CD14-positive monocyte (primary cell): ENCODE measurements at places on chromosomes 2 and 18. TPM values are rescaled to one million over a fixed set of nuclear protein-coding genes. Genes with fewer than 3 reads are reported as not detected.

Gene SPR
- polyA plus RNA-seq: 12.5 TPM

Gene CYP26B1
- not detected for polyA plus RNA-seq

Gene IL18RAP
- polyA plus RNA-seq: not detected

Gene RAB12
- polyA plus RNA-seq: 4.9 and 22.1 TPM in 2 replicates

Gene LYG2
- polyA plus RNA-seq: not detected

Gene TPGS2
- 50.1 TPM for polyA plus RNA-seq

Gene TRIM43
- not detected for polyA plus RNA-seq

DNA sequence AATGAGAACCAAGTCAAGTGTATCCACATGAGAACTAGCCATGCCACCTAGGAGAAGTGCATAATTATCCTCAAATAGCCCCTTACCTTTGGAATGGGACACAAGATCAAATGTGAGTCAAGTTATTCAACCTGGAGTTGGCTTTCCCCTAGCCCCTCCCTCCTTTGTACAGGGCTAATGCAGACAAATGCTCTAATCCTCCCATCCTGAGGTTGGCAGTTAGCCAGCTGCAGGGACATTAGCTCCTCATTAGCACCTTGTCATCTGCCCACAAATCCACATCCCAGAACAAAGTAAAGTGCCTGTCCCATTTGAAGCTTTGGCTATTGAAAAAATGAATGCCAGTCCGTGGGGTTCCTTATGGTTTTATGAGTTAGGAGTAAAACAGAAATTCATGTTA is 294.1 kb upstream of the FANCL start:
- no peaks in the 10 kb centered on the region for H3K4me1 ChIP-seq
- no peak for DNase-seq

- peaks cover 6% of the 10 kb centered on the region for H3K36me3 ChIP-seq
- H3K4me1 ChIP-seq: no peaks in the 10 kb centered on the region
- DNase-seq: peak; percentile 27
- H3K27ac ChIP-seq: no peak overlapping the region
- no peaks in the 10 kb centered on the region for H3K27me3 ChIP-seq
- no peak overlapping the region for H3K4me3 ChIP-seq
Measured at GRCh38 chr18:74652392-74652988, 54.8 kb downstream of the ZNF407 start.

GRCh38 chr18:75984853-75985252 is 510.2 kb downstream of the ZNF516 start:
- H3K4me3 ChIP-seq: no peak overlapping the region
- H3K27ac ChIP-seq: no peak overlapping the region
- H3K36me3 ChIP-seq: no peaks in the 10 kb centered on the region
- H3K4me1 ChIP-seq: no peaks in the 10 kb centered on the region

GRCh38 chr2:33033606-33034081 is 86.9 kb downstream of the LTBP1 start:
- H3K4me3 ChIP-seq: no peak overlapping the region
- no peaks in the 10 kb centered on the region for H3K4me1 ChIP-seq
- no peaks in the 10 kb centered on the region for H3K27me3 ChIP-seq
- no peak for DNase-seq
- H3K27ac ChIP-seq: no peak overlapping the region
- H3K36me3 ChIP-seq: no peaks in the 10 kb centered on the region

DNA sequence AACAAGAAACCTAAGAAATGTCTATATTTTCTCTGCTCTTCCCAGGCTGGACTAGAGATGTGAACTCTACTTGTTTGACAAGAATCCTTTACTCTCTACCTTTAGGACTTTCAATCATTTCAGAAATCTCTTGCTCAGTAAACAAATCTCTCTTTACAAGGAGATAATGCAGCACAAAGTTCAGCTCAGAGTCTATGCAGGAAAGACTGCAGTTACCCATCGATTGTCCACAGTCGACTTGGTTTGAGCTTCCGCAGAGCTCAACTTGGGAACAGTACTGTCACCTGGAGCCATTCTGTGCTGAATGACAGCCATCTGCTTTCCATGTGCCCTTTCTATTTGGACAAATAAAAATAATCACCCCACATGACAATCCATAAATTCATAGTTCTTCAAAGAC is 259.7 kb upstream of the STON1 start:
- H3K4me1 ChIP-seq: peaks cover 19% of the 10 kb centered on the region
- no peak overlapping the region for H3K4me3 ChIP-seq
- no peaks in the 10 kb centered on the region for H3K27me3 ChIP-seq
- no peak for DNase-seq

GRCh38 chr2:235458839-235459273 is 35.0 kb upstream of the AGAP1 start:
- H3K27ac ChIP-seq: no peak overlapping the region
- no peak for DNase-seq
- H3K36me3 ChIP-seq: no peaks in the 10 kb centered on the region
- no peaks in the 10 kb centered on the region for H3K27me3 ChIP-seq
- H3K4me3 ChIP-seq: no peak overlapping the region
